Liver (tissue), 10 donors: ENCODE measurements at places on chromosomes 1 and 21. TPM values are rescaled to one million over a fixed set of nuclear protein-coding genes. Genes with fewer than 3 reads are reported as not detected.

EDARADD gene
- polyA plus RNA-seq = 0.15 TPM

CBR1 gene
- 218 TPM for polyA plus RNA-seq

HSD3B2 gene
- polyA plus RNA-seq = 0.14 TPM

FCAMR gene
- polyA plus RNA-seq = 0.54 TPM

SYCP1 gene
- not detected for polyA plus RNA-seq

AVPR1B gene
- not detected for polyA plus RNA-seq

LHX8 gene
- polyA plus RNA-seq = not detected

ADGRL2 gene
- polyA plus RNA-seq = 25.4 TPM

AK5 gene
- polyA plus RNA-seq = 0.12 TPM

ITGB3BP gene
- 5.7 TPM for polyA plus RNA-seq

CTSK gene
- 2.3 TPM for polyA plus RNA-seq

CRP gene
- 13,117 TPM for polyA plus RNA-seq

KISS1 gene
- polyA plus RNA-seq = 1.4 TPM

NRDC gene
- 42.8 TPM for polyA plus RNA-seq

A3GALT2 gene
- polyA plus RNA-seq = not detected

HPCAL4 gene
- not detected for polyA plus RNA-seq

CD1E gene
- polyA plus RNA-seq = not detected

SNRPE gene
- 128 TPM for polyA plus RNA-seq

MYOC gene
- polyA plus RNA-seq = 0.18 TPM

MFSD2A gene
- 257 TPM for polyA plus RNA-seq

OR2M3 gene
- not detected for polyA plus RNA-seq

SPRR2F gene
- polyA plus RNA-seq = not detected

RAVER2 gene
- 0.40 TPM for polyA plus RNA-seq

DISP1 gene
- polyA plus RNA-seq = 1.6 TPM

TAL1 gene
- 0.79 TPM for polyA plus RNA-seq

MYCL gene
- 2.6 TPM for polyA plus RNA-seq

ATAD3C gene
- polyA plus RNA-seq = 0.51 TPM

PRAMEF10 gene
- 0.39 TPM for polyA plus RNA-seq

FLVCR1 gene
- 1.1 TPM for polyA plus RNA-seq

MXRA8 gene
- 1.8 TPM for polyA plus RNA-seq

SELP gene
- 1.7 TPM for polyA plus RNA-seq
